ENCODE measurements at places on chromosomes 7 and 10. TPM values are rescaled to one million over a fixed set of nuclear protein-coding genes. Genes with fewer than 3 reads are reported as not detected.

DNA sequence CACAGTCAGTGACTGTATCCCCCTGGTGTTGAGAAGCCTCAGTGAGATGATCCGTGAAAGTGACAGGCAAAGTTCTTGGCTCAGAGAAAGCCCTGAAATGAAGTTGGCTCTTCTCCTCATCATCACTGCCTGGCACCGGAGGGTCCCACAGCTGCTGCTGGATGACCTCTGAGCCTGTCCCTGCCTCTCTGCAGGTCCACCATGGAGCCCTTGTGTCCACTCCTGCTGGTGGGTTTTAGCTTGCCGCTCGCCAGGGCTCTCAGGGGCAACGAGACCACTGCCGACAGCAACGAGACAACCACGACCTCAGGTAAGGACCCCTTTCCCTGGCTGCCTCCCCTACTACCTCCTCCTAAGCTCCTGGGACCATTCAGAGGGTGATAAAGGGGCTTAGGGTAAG is 85.5 kb downstream of the MKI67 start:
- DNase-seq: no peak

DNA sequence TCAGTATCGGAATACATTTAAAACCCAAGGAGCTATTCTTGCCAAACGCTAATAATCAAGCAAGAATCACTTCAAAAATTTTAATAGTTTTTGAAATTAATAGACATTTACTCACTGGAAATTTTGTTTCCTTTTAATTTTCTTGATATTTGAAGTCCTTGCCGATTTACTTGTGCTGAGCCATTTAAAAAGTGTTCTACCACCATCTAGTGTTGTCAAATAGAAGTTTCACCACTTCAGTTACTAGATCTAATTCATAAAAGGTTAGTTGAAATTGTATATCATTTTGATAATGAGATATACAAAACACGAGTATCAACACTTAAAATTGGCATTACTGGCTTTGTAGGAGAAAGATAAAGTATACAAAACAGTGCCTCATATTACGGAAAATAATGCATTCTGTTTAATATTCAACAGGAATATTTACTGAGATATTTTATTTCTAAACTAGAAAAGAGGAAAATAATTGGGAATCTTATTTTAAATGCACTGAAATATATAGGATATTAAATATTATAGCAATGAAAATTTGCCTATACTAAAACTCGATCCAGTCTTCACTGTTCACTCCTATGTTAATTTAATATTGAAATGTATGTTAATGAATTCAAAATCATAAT is 664.8 kb upstream of the SEMA3D start:
- DNase-seq: peak; percentile 21

RASA4B gene
- total RNA-seq: 18.1 TPM

PALD1 gene
- total RNA-seq: 66.7 TPM

EPHB6 gene
- 0.33 TPM for total RNA-seq
